Activated T-helper 1 cell treated with anti-CD3 and anti-CD28 coated beads, Interleukin-2, amount 50 U/mL, for 16 hours (primary cell): ENCODE measurements at places on chromosomes 6 and 20.

- DNase-seq, result no peak
Measured at GRCh38 chr20:46317685-46318177, 9.4 kb upstream of the CDH22 start.

DNA sequence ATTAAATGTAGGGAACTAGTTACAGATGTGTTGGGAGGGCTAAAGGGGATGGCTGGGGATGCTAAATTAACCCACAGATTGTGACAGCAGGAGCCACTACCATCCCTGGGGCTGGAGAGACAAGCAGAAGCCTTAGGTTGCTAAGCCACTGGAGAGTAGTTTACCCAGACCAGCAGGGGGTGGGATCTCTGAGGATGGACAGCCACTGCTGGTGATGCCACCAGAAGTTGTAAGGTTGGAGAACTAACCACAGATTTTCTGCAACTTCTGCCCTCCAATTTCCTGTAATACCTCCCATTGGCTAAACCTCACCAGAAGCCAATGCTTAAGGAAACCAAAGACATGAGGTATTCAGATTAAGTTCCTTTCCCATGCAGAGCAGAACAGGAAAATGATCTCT lies 139.6 kb upstream of the NOX3 start:
- DNase-seq, result no peak

GRCh38 chr6:112480553-112480952 lies 133.4 kb downstream of the RFPL4B start:
- no peak for DNase-seq

GRCh38 chr6:13763740-13764381 lies 50.5 kb downstream of the MCUR1 start:
- DNase-seq, result no peak

GRCh38 chr6:135993361-135993760 lies 141.9 kb downstream of the PDE7B start:
- DNase-seq, result no peak

DNA sequence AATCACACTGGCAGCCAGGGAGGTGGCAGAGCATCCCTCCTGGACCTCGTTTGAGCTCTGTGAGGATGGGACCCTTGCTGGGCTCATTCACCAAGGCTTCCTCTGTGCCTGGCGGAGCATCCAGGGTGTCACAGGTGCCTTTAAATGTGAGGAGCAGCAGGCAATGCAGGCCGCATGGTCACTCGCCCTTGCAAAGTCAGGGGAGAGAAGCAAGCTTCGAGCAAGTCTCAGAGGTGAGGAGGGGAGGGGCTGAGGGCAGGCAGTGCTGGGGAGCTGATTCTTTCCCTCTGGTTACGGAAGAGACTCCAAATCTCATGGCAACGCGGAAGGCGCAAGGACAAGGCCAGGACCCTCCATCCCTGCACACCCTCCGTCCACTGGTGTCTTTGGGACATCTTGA lies 182.7 kb upstream of the PMEPA1 start:
- DNase-seq, result no peak
